ENCODE measurements at places on chromosomes 3 and 15.
A peak's percentile ranks its signal among the peaks of the same experiment; 100 is the strongest.

GRCh38 chr3:169966951-169967915, 626 bp downstream of the SEC62 start:
- DNase-seq: peak; percentile 68

DNA sequence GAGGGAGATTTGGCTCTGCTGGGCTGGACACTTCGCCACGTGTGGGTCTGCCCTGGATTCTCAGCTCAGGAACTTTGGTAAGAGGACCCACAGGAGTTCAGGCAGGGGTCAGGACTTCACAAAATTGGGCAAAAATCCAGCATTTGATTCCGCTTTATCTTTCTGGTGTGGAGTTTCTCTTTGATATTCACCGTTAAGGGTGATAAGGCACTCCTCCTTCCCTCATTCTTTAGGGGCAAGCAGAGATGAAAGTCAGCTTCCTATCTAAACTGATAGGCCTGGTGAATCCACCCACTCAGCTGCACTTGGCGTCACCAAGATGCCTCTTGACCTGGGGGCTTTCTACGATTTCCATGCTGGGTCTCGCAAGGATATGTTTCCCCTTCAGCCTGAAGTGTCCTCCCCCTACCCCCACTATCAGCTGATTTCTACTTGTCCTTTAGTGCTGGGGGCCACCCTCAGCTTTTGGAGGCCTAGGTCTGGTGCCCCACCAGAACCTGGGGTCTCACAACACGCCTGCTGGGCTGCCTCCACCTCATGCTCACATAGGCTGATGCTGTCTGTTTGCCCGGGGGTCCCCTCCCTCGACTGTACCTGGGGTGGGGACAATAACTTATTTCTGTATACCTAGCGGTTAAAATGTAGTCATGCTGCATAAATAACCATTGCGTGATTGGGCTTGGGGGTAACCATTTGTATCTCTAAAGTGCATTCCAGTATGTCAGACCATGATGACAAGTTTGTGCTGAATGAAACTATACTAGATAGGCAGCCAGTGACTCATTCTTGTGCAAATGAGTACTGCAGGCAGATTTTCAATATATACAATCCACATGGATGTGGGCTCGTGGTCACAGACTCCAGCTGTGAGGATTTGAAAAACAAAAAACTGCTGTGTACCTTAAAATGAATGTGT, 248.3 kb downstream of the ADAMTS17 start:
- no peak for DNase-seq

DNA sequence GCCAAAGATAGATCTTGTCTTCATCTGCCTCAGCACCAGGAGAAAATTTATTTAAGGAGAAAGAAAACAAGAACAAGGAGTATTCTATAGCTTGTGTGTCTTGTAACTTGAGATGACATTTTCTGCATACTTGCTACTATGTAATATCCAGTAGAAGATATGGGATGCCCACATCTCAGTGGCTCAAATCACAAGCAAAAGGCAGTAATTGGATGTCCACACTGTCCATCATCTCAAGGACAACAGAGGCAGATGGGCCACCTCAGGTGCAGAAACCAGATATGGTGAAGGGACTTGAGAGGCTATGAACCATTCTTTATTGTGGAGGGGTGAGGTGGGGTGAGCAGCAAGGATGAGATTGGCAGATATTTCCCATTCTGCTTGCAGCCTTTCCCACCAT, 309.0 kb downstream of the GBE1 start:
- no peak for DNase-seq

DNA sequence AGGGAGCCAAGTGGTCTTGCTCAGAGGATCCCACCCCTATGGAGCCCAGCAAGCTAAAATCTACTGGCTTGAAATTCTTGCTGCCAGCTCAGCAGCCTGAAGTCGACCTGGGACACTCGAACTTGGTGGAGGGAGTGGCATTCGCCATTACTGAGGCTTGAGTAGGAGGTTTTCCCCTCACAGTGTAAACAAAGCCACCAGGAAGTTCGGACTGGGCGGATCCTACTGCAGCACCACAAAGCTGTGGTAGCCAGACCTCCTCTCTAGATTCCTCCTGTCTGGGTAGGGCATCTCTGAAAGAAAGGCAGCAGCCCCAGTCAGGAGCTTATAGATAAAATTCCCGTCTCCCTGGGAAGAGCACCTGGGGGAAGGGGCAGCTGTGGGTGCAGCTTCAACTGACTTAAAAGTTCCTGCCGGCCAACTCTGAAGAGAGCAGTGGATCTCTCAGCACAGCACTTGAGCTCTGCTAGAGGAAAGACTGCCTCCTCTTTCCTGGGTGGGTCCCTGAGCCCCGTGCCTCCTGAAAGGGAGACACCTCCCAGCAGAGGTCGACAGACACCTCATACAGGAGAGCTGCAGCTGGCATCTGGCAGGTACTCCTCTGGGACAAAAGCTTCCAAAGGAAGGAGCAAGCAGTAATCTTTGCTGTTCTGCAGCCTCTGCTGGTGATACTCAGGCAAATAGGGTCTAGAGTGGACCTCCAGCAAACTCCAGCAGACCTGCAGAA, 576.3 kb upstream of the NECTIN3 start:
- DNase-seq: no peak

DNA sequence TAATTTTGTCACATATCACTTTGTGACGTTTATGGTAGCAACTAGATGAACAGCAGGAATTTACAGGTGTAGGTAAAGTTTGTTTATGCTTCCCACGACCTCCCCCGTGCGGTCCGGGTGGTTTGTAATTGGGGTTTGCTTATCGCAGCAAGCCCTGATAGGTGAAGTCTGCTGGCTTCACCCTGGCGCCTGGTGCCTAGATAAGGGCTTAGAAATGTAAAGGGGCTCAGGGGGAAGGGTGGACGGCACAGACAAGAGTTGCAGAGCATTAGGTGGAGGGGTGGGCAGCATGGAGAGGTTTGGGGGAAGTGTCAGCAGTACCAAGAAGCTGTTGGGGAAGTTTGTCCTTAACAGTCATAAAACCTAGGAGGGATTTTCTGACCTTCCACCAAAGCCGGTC, 108.1 kb upstream of the RNF7 start:
- DNase-seq: no peak

DNA sequence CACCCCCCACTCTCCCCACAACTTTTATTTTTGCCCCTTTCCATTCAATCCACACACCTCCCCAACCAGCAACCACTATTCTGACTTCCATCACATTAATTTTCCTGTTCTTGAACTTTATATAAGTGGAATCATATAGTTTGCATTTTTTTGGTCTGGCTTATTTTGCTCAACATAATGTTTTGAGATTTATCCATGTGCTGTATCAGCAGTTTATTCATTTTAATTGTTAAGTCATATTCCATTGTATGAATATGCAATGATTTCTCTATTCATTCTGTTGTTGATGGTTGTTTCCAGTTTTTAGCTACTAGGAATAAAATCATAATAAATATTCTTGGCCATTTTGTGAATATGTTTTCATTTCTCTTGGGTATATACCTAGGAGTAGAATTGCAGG, 5.8 kb upstream of the SCAMP5 start:
- DNase-seq: no peak

GRCh38 chr3:141150081-141150830, 81.4 kb upstream of the PXYLP1 start:
- DNase-seq: no peak

GRCh38 chr3:164186095-164186494, 892.2 kb downstream of the SI start:
- DNase-seq: no peak

- peak; percentile 67 for DNase-seq
Measured at GRCh38 chr15:50116477-50116876, 2.6 kb downstream of the ATP8B4 start.

GRCh38 chr15:62126364-62126763, 38.7 kb downstream of the C2CD4B start:
- DNase-seq: no peak

DNA sequence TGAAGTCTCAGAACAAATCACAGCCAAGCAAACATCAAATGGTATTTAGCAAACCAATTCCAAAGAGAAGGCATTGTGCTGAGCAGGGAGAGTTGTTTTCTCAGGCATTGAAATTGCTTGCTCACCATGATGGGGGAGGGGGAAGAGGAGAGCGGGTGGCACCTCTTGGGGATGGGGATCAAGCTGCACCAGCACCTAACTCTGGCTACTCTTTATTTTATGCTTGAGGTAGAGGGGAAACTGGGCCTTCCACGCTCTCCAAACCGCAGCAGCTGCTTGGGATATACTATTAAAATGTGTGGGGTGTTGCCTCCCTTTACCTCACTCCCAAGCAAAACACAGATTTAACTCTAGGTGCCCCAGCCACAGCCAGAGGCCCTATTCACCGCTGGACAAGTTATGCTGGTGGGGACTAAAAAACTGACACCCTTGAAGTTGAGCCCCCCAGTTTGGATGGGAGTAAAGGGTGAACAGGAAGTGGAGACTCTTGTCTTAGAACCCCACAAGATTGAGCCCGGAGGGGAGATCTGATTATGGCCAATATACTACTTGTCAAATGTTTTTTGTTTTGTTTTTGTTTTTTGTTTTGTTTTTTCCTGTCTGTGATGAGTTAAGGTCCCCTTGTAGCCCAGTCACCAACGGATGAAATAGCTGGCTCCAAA, 5.0 kb upstream of the FOXB1 start:
- no peak for DNase-seq

- DNase-seq: no peak
Measured at GRCh38 chr3:12944849-12945248, 103.5 kb upstream of the RPL32 start.

- DNase-seq: no peak
Measured at GRCh38 chr3:25751048-25751447, 32.2 kb downstream of the NGLY1 start.

DNA sequence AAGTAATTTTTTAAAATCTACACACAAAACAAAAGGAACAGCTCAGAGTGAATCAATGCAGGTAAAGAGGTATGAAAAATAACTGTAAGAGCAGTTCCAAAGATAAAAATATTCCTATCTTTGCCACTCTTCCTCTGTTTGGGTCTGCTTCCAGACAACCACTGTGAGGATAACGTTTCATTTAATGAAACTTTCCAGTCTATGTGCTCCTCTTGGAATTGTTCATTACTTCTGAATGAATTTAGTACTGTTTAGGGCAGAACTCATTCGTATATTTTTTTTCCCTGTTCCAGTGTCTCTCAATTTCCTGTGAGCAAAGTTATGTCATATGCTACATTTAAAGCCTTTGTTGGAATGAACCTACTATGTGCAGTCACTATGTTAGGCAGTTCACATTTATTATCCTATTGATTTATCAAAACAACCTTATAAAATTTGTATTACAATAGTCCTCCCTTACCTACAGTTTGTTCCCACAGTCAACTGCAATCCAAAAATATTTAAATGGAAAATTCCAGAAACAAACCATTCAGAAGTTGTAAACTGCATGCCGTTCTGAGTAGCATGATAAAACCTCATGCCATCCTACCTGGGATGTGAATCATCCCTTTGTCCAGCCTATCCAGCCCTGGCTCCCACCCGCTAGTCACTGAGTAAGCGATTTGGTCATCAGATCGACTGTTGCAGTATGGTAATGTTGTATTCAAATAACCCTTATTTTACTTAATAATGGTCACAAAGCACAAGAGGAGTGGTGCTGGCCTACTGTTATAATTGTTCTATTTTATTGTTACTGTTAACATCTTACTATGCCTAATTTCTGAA, 98.1 kb downstream of the TMCC1 start:
- DNase-seq: no peak

- no peak for DNase-seq
Measured at GRCh38 chr15:85764649-85765277, 30.0 kb downstream of the KLHL25 start.

GRCh38 chr15:29422606-29423005, 153.0 kb upstream of the NSMCE3 start:
- no peak for DNase-seq

GRCh38 chr15:47301481-47301880, 415.8 kb upstream of the SEMA6D start:
- no peak for DNase-seq

- no peak for DNase-seq
Measured at GRCh38 chr3:94176988-94177745, 114.3 kb downstream of the NSUN3 start.

DNA sequence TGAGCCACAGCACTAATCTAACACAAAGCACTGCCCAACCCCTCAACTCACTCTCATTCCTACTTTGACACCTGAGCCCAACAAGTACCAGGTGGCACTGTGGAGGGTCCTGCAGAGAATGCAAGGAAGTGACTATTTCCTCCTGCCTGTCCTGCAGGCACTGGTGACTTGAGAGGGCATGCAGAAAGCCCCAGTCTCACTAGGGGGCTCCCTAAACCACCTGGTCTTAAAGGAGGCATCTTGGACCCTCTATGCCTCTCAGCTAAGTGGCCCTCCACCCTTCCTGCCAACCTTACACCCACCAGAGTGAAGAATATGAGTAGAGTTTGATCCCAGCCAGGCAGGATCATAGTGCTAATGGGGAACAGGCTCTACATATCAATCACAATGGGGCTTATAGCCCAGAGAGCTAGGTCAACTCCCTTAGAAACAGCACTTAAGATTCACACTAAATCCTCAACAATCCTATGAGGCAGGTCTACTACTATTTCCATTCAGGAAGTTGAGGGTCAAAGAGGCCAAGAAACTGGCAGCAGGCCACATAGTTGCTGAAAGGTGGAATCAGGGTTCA, 15.2 kb downstream of the TRAIP start:
- DNase-seq: peak; percentile 47

DNA sequence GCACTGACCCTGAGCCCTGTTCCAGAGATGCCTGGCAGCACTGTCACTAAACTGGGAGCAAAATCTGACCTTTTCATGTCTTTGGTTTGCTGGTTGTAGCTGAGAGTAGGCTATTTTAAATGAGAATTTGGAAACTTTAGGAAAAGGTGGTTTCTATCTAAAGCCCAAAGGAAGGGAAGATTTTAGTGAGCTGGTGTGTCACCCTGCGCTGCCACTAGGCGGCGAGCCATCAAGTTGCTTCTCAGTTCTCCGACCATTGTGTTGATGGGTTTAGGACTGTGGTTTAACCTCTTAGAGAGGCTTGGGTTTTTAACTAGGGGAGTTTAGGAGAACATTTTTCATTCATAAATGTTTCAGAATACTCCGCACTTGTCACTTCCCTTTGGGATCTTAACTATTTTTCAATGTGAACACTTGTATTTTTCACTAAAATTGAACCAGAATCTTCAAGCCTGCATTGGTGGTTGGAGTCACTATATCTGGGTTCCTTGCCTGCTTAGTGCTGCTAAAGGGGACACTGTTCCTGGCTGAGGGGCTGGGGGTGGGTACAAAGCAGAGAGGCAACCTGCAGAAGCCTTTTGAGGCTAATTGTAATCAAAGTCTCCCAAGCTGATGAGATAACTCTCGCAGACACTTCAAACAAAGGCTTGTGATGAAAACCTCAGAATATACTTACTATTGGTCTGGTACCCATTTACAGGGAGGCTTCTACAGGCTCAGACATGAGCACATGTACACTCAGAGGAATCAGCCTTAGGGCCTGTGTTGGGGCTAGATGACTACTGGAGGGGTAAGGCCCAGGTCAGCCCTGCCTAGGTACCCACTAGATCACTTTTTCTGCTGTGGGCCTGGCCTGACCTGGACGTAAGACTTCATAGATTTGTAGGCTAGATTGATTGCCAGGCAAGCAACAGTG, 16.8 kb downstream of the EXOSC7 start:
- peak; percentile 56 for DNase-seq
